AG04450 (cell line): ENCODE measurements at places on chromosomes 1 and 21.

GRCh38 chr1:100457683-100458082 lies 80.3 kb upstream of the GPR88 start:
- no peak for DNase-seq

DNA sequence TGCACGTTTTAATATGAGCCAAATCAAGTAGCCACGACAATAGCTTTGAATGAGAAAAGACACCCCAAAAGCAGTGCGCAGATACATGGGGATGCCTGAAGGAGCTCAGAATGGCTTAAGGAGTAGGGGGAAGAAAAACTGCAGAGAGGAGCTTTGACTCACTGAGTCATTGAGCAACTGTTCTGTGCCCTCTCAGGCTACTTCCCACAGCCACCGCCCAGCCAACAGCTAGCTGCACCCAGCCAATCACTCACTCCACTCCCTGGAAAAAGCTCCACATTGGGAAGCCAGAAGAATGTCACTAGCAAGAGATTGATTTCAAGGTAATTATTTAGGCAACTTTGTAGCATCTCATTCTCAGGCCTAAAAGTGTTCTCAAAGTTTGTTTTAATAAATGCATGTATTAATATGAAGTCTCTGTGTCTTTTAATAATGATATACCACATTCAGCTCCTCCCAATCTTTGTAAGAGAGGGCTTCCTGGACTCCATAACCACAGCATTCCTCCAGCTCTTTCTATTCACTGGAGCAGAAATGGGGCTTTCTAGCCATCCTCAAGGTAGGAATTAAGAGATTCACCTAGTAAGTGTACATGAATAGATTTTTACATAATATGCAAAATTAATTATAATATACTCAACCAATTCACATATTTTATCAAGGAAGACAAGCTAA lies 16.8 kb downstream of the DUSP10 start:
- DNase-seq = no peak

GRCh38 chr1:60280256-60280655 lies 206.7 kb upstream of the C1orf87 start:
- DNase-seq = no peak

- DNase-seq = no peak
Measured at GRCh38 chr1:83813576-83813975, 185.4 kb downstream of the TTLL7 start.

DNA sequence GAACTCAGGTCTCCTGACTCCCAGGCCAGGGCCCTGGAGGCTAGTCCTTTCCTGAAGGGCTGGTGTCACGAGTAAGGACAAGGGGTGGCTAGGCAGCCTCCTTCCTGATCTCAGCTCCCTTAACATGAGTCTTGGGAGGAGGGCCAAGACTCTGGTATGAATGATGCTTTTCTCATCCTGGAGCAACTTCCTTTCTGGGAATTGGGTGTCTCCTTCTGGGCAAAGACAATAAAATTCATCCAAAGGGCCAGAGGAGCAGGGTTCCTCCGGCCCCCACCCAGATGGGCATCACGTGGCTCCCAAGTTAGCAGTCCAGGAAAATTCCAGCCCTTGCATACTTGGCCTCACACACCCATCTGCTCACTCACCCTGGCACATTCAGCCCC lies at the start of gene FAM167B:
Gene FAM167B (plus strand): TSS at position 335 of the 386 bp plus-strand sequence. CDS start 200 bp downstream, outside the sequence.
- no peak for DNase-seq

DNA sequence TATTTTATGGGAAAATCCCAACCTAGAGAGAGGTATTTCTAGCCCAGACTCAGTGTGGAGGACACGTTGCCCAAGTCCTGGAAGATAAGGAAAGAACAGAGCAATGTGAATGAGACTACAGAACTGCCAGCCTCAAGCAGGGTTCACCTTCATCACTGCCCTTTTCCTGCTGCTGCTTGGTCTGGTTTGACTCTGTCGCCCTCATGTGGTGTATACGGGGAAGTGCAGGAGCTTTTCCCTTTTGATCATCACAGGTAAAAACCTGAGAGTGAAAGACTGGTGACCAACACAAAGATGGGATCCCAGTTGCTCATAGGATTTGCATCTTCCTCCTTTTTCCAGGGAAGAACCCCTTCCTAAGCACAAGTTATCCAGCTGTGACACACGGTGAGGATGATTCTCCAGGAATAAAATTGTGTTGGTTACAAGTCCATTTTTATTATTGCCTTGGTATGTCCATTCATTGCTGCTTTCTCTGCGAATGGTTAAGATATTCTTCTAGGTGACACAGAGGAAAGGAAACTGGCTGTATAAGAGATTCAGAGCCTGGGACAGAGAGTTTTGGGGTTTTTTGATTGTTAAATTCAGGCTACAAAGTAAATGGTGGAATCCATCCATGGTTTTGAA lies 89.5 kb upstream of the CD53 start:
- DNase-seq = peak; percentile 13

DNA sequence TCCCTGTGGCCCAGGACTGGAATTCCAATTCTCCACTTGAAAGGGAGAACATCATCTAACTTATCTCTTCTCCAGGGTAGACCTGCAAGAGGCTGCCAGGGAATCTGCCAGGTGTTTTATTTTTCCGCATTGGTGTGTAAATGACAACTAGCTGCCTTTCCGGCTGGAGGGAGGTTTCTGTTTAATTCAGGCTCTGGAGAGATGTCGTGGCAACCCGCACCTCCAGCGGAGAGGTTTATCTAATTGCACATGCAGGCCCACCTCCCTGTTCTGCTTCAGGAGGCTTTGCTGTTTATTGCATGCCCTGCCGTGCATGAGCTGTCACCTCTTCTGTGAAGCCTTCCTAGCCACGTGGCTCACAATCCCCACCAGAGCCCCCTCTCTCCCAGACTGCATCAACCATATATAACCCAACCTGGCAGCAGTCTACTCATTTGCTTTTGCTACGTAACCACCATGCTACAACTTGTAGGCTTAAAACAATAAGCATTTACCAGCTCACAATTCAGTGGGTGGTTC lies 151.6 kb downstream of the C1orf94 start:
- DNase-seq = no peak

DNA sequence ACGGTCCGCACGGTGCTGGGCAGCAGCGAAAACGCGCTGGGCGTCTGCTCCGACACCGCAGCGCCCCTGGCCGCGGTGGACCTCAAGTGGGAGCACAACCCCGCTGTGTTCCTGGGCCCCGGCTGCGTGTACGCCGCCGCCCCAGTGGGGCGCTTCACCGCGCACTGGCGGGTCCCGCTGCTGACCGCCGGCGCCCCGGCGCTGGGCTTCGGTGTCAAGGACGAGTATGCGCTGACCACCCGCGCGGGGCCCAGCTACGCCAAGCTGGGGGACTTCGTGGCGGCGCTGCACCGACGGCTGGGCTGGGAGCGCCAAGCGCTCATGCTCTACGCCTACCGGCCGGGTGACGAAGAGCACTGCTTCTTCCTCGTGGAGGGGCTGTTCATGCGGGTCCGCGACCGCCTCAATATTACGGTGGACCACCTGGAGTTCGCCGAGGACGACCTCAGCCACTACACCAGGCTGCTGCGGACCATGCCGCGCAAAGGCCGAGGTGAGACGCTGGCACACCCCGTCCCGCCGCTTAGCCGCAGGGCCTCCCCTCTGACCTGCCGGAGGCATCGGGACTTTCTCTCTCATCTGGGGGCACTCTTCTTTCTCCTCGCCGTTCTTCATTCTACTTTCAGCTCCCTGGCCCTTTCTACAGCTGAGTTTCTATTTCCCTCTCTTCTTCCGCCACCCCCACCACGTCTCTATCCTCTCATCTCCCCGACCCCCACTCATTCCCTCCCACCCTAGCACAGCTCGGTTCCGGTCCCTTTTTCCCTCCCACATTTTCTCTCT lies 1.0 kb downstream of the NPR1 start:
- no peak for DNase-seq

GRCh38 chr1:220983877-220984635 lies 104.8 kb downstream of the HLX start:
- no peak for DNase-seq

- no peak for DNase-seq
Measured at GRCh38 chr1:240484804-240485443, 127.0 kb downstream of the GREM2 start.

GRCh38 chr1:117683571-117684285 lies 77.9 kb downstream of the TENT5C start:
- no peak for DNase-seq

DNA sequence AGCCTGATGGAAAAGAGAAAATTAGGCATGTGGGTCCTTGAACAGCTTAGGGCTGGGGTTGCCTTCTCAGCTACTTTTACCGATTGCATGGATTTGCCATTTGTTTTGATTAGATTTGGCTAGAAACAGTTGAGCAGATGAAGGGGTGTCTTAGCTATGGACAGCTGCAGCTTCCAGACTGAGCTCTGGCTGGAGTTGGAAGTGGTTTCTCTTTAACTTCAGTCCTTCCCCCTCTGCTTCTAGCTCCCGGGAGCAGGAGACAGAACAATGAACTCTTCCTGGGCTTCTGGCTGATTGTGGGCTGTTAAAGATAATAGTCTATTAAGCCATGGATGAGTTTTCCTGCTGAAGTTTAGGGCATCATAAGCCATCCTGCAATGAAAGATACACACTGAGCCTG lies 50.7 kb downstream of the UBE2T start:
- DNase-seq = no peak

GRCh38 chr21:39314143-39315027 lies 953 bp upstream of the BRWD1 start:
- no peak for DNase-seq

GRCh38 chr1:245752561-245752960 lies 597.8 kb downstream of the KIF26B start:
- no peak for DNase-seq

DNA sequence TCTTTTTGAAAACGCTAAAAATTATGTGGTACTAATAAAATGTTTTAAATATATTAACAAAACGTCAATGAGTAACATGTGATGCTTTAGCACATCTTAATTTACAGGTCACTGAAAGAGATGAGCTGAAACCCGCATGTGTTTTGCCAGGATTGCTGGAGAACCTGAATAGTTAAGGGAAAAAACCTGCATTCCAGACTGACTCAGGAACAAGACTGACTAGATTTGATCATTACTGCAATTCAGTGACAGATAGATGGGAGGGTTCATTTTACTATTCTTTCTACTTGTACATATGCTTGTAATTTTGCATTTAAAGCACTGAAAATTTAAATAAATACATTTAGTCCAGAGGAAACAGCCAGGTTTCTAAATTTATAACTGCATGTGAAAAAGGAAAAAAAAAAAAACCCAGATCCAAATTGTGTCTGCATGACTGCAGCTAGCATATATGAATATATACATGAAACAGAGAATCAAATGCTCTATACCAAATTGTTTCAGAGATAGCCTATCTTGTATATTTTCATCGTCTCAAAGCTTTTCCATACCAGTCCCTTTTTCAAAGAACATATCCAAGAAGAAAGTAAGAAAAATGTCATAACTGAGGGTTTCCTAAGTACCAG lies 71.7 kb downstream of the APP start:
- DNase-seq = no peak

GRCh38 chr1:2322581-2323211 lies 68.7 kb downstream of the MORN1 start:
- no peak for DNase-seq

DNA sequence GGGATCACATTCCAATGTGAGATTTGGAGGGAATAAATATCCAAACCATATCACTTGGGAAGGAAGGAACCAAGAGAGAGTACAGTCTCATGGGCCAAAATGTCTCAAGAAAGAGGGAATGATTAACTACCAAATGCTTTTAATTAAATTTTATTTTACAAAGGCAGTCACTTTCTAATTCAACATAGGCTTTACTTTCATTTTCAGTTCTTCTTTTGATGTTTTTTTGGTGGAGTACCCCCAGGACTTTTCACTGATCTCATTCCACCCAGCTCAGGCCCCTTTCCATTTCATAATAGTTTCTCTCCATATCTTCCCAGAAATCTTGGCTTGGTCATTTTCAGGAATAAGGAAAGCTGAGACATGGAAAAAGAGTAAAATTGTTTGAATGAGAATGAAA lies 5.1 kb upstream of the SLAMF7 start:
- DNase-seq = no peak

DNA sequence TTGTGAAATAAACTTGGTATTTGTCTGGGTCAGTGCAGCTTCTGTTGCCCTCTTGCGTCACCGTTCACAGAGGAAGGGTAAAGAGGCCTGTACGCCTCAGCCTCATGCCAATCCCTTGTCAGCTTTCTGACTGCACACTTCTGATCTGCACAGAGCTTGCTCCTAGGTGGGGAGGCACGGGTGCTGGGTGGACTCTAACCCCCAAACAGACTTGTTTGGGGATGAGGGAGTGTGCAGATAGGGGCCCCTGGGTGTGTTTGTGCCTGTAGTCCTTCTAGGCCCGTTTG lies 803 bp upstream of the B4GALT2 start:
- DNase-seq = no peak

DNA sequence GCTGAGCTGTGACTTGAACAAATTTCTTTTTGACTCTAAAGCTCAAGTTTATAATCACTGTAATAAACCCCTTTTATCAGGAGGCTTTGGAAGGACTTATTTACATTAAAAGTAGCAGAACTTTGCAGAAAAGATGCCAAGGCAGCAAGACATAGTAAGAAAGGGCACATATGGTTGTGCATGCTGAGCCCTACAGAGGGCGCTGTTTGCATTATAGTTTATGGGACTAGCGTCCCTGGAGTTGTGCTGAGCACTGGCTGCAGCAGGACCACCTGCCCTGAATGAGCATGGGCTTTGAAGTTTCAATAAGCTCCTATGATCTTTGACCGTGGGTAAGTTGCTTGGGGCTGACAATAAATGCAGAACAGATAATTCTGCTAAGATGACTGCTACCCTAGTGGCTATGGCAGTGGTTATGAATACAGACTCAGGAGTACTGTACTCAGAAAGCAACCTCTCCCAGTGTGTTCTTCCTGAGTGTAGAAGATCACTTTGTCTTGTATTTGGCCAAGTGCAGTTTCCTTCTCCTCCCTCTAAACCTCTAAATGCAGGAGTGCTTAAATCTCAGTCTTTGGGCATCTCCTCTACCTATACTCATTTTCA lies 45.4 kb upstream of the USP1 start:
- no peak for DNase-seq

DNA sequence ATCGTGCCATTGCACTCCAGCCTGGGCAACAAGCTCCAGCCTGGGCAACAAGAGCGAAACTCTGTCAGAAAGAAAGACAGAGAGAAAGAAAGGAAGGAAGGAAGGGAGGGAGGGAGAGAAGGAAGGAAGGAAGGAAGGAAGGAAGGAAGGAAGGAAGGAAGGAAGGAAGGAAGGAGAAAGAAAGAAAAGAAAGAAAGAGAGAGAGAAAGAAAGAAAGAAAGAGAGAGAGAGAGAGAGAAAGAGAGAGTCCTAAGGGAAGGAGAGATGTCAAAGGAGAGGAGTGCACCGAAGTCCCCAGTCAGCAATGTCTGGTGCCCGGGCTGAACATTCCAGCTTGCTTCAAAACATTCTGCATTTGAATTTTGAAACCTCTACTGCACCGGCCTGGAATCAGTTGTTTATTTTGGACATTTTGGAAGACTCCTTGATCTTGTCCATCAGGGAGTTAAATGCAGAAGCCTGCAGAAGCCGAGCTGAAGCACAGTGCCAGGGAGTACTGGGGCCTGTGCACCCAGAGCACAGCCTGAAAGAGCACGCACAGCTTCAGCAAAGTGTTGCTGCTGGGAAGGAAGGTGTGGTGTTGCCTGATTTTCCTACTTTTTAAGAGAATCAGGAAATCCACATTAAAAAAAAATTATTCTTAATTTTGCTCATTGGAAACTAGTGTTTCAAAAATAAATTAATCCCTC lies 3.7 kb upstream of the IGSF3 start:
- DNase-seq = no peak

- no peak for DNase-seq
Measured at GRCh38 chr1:16385659-16386453, 18.8 kb downstream of the SZRD1 start.

GRCh38 chr1:80044662-80045061 lies 1038.1 kb upstream of the ADGRL4 start:
- DNase-seq = no peak
